ENCODE measurements at places on chromosomes 4 and X.

DNA sequence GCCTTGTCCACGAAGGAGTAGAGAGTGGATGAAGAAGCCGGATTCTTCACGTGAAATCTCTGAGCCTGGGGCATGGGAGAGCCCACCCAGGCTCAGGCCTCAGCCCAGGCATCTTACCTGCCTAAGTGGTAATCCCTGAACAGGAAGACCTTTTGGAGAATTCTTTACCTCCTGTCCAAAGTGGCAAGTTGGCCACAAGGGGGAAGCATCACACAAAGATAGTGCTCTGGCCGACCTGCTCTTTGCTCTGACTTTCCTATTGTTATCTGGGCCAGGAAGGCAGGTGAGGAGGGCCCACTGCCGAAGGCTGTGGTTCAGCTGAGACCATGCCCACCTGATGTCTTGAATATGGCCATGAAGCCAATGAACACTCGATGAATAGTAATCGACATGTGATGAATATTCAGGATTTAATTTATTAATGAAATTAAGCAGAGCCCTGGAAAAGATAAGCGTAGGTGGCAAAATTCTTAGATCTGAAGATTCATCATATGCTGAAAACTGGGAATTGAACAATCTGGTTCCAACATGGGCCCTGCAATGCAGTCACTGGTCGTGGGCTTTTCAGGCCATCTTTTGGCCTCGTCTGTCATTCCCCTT lies 93.8 kb downstream of the PDGFRA start:
- DNase-seq: peak; percentile 47

DNA sequence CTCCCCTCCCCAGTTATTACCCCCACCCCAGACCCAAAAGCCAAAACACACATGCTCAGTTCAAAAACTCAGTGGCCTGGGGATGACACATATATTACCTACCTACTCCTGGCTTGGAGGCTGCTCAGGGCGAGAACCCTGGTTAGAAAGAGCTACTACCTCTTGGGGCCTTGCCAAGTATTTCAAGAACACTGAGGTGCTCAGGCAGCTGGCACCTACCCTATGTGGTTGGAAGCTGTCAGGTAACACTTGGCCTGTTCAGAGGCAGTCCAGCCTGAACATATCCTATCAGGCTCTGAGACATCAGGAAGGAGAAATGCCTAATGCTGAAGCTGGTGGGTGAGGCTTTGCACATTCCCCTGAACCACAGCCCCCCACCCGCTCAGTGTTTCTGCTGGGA lies 4.9 kb downstream of the BCAP31 start:
- no peak for DNase-seq

- no peak for DNase-seq
These were observed 10.5 kb upstream of the ZNF330 start for GRCh38 chr4:141210168-141210567.

GRCh38 chr4:142648378-142648777 lies 197.7 kb downstream of the INPP4B start:
- no peak for DNase-seq

GRCh38 chr4:135833529-135833928 lies 1631.9 kb upstream of the PABPC4L start:
- DNase-seq: no peak

GRCh38 chr4:143212566-143212965 lies 27.8 kb downstream of the USP38 start:
- DNase-seq: no peak

GRCh38 chrX:137101273-137101990 lies 67.6 kb upstream of the GPR101 start:
- no peak for DNase-seq

- no peak for DNase-seq
These were observed 232.2 kb upstream of the SLIT2 start for GRCh38 chr4:20019310-20020015.

- DNase-seq: peak; percentile 45
These were observed 775 bp downstream of the KCTD8 start for GRCh38 chr4:44447563-44448504.

DNA sequence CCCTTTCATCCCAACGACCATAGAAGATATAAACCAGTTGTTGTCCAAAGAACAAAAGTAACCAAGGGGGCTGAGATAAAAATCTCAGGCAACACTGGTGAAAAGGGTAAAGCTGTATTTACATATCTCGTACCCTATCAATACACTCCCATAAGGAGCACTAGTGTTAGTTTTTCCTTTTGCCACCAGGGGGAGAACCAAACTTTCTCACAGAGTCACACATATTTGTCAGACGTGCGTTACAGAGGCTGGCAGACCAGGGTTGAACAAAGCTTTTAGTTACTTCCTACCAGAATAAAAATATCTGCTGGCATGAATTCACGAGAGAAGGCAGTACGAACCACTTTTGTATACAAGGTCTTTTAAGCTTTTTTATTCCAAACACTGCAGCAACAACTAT lies 88.3 kb downstream of the AMELX start:
- DNase-seq: no peak

All from hippocampal formation (tissue), 2 donors.